Thoracic aorta (tissue), 2 donors: ENCODE measurements at places on chromosomes 5 and 9. TPM values are rescaled to one million over a fixed set of nuclear protein-coding genes. Genes with fewer than 3 reads are reported as not detected.

GRCh38 chr9:110351009-110351467 is 13.4 kb upstream of the TXNDC8 start:
- no peaks in the 10 kb centered on the region for H3K36me3 ChIP-seq
- H3K4me1 ChIP-seq = no peaks in the 10 kb centered on the region
- no peak for DNase-seq
- H3K27me3 ChIP-seq = no peaks in the 10 kb centered on the region
- no peak overlapping the region for H3K4me3 ChIP-seq

SLC4A9 gene
- total RNA-seq = not detected

PFN3 gene
- not detected for total RNA-seq

LCN9 gene
- not detected for total RNA-seq

DNA sequence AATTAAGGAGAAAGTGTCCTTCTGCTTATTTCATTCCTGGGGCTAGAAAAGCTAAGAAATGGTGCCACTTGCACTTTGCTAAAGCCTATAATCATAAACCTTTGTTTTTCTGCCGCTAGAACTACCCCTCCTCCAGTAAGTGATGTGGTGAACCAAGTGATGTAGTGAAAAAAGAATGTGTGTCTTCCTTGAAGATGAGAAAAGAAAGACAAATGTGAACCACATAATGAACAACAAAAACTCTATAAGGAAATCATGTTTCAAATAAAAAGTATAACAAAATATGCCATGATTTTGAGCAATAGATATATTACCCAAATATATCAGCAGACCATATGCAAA is 179.0 kb upstream of the SGCD start:
- H3K4me1 ChIP-seq = no peaks in the 10 kb centered on the region
- H3K4me3 ChIP-seq = no peak overlapping the region
- H3K27ac ChIP-seq = no peak overlapping the region
- no peaks in the 10 kb centered on the region for H3K27me3 ChIP-seq
- DNase-seq = no peak

DNA sequence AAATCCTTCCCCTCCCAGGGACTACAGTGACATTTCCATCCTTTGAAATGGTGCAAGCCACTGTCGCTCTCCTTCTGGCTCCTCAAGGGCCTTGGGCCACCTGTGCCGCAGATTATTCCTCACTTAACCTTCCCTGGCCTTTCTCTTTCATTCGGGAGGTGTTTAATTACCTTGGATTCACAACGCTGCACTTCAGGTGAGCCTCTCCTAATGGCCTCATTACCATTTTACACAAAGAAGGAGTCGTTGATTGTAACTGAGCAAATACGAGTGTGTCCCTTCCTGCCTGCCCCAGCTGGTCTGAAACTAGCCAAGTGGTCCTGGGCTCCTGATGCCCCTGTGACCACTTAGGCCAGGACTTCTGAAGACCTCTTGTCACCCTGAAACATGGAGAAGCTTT is 205.0 kb downstream of the CRB2 start:
- no peaks in the 10 kb centered on the region for H3K27me3 ChIP-seq
- no peak overlapping the region for H3K4me3 ChIP-seq
- no peaks in the 10 kb centered on the region for H3K4me1 ChIP-seq

DNA sequence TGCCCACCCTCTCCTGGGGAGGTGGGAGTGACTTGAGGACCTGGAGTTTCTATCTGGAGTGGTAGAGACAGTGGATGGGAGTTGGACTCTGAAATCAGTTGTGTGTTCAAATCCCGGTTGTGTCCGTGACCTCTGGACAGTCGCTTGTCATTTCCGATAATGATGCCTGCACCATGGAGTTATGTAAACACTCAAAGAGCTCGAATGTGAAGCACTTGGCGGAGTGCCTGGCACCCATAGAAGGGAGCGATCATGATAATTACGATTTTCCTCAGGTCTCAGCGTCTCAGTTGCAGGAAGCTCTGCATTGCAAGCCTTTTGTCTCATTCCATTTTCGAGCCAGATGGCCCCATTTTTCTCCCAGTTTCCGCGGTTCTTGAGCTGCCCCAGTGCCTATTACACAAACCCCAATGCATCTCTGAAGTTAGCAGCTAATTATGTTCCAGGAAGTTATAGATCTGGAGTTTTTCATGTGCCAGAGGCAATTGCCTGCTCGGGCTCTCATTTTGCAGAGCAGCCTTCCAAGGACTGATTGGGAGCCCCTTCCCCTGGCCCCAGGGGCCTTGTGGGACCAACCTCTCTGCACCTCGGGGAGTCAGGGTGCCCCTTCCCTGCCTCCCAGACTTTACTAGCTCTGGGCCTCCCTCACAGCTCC is 175.5 kb upstream of the MVB12B start:
- H3K4me1 ChIP-seq = no peaks in the 10 kb centered on the region
- H3K4me3 ChIP-seq = no peak overlapping the region
- no peaks in the 10 kb centered on the region for H3K27me3 ChIP-seq

OTULINL gene
- 6.4 TPM for total RNA-seq

GRCh38 chr9:70315389-70315788 is 56.6 kb downstream of the SMC5 start:
- H3K4me3 ChIP-seq = no peak overlapping the region
- no peak overlapping the region for H3K27ac ChIP-seq
- H3K36me3 ChIP-seq = peaks cover 9% of the 10 kb centered on the region
- no peak for DNase-seq

PTBP3 gene
- total RNA-seq = 26.5 TPM

GRCh38 chr5:93322974-93323860 is 257.8 kb downstream of the NR2F1-AS1 start:
- H3K27me3 ChIP-seq = no peaks in the 10 kb centered on the region
- H3K4me1 ChIP-seq = no peaks in the 10 kb centered on the region
- H3K27ac ChIP-seq = no peak overlapping the region
- H3K4me3 ChIP-seq = no peak overlapping the region
- H3K36me3 ChIP-seq = no peaks in the 10 kb centered on the region

GRCh38 chr5:80963521-80963895 is 3.3 kb downstream of the RASGRF2 start:
- peak overlapping the region; percentile 32 for H3K4me3 ChIP-seq
- H3K27ac ChIP-seq = no peak overlapping the region
- no peaks in the 10 kb centered on the region for H3K36me3 ChIP-seq
- DNase-seq = no peak
- H3K4me1 ChIP-seq = no peaks in the 10 kb centered on the region
- no peaks in the 10 kb centered on the region for H3K27me3 ChIP-seq

GRCh38 chr5:57072218-57072892 is 101.5 kb upstream of the GPBP1 start:
- H3K27ac ChIP-seq = no peak overlapping the region
- no peak overlapping the region for H3K4me3 ChIP-seq
- no peak for DNase-seq
- H3K4me1 ChIP-seq = no peaks in the 10 kb centered on the region
- H3K36me3 ChIP-seq = no peaks in the 10 kb centered on the region

WDR41 gene
- 48.9 TPM for total RNA-seq

POU5F2 gene
- 4.6 TPM for total RNA-seq

DNA sequence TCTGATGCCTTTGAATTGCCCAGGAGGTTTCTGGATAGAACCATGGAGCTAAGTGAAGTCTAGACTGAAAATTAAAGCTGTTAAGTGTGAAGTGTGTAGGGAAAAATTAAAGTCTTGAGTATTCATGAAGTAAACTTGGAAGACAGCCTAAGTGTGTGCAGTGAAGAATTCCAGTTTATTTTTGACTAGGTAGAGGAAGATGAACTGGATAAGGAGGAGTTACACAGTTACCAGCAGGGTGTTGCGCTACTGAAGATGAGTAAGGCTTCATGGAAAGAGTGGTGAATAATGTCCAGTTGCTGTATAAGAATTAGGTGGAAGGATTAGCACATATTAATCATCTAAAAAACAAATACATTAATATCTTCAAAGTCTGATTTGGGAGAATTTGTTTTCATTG is 5.7 kb upstream of the CHD1 start:
- DNase-seq = no peak
- H3K27me3 ChIP-seq = no peaks in the 10 kb centered on the region
- H3K27ac ChIP-seq = no peak overlapping the region

GRCh38 chr9:121902461-121903135 is 190.5 kb downstream of the TTLL11 start:
- H3K4me3 ChIP-seq = no peak overlapping the region
- H3K36me3 ChIP-seq = no peaks in the 10 kb centered on the region
